ENCODE measurements at places on chromosomes 11 and 22. TPM values are rescaled to one million over a fixed set of nuclear protein-coding genes. Genes with fewer than 3 reads are reported as not detected.
A peak's percentile ranks its signal among the peaks of the same experiment; 100 is the strongest.

DNA sequence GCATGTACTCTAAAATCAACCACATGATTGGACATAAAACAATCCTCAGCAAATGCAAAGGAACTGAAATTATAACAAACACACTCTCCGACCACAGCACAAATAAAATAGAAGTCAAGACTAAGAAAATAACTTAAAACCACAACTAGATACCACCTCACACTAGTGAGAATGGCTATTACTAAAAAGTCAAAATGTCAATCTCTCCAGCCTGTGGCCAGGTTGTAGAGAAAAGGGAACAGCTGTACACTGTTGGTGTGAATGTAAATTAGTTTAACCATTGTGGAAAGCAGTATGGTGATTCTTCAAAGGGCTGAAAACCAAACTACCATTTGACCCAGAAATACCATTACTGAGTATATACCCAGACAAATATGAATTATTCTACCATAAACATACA is 1025.7 kb upstream of the TENM4 start:
- DNase-seq: no peak

GRCh38 chr11:65132238-65132987 is 1.9 kb downstream of the SYVN1 start:
- peak; percentile 65 for DNase-seq

Gene TSKU
- total RNA-seq: 132 TPM

Gene APOBEC3H
- total RNA-seq: not detected

Gene CENPM
- total RNA-seq: 16.5 TPM

Gene OR52E8
- total RNA-seq: not detected

DNA sequence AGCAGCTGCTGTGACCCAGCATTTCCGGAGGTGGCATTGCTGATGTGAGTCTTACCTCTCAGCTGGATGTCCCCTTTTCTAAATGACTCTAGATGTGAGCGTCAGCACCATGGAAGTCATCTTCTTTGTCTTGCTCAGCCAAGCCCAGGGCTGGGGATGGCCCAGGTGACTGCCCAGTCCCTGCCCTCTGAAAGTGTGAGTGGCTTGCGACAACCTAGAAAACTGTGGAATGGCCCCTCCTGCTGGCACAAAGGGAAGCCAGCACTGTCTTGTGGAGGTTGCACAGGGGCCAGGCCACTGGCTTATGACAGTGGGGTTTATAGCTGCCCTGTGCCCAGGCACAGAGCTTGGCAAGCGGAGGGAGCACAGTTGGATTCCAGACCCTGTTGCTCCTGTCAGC is 6.2 kb downstream of the TUB start:
- DNase-seq: peak; percentile 28

GRCh38 chr11:21861314-21861713 is 331.6 kb upstream of the ANO5 start:
- DNase-seq: no peak

- no peak for DNase-seq
Observed at GRCh38 chr11:114050258-114050927, 9.1 kb upstream of the ZBTB16 start.

DNA sequence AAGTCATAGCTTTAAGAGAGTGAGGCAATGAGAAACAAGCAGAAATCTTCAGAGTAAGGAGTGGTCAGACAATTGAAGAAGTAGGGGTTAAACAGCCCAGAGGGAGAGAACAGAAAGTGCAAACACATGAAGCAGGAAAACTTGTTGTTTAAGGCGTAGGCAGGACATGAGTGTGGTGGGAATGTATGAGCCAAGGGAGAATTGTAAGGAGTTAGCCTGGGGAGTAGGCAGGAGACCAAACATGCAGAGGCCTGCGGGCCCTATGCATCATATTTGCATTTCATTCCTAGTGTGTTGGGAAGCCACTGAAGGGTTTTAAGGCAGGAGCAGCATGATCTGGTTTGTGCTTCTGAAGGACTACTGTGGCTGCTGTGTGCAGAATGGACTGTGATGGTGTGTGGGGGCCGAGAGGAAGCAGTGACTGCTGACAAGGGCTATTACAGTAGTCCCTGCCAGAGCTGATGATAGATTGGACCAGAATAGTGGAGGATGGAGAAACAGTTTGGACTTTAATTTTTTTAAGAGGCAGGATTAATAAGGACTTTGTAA is 179.9 kb upstream of the C11orf87 start:
- no peak for DNase-seq

Gene CHRM4
- 3.0 TPM for total RNA-seq
